ENCODE measurements at places on chromosomes 13 and 19.

- peak; percentile 64 for DNase-seq
Measured at GRCh38 chr19:35142606-35143230, 337 bp upstream of the FXYD7 start.

DNA sequence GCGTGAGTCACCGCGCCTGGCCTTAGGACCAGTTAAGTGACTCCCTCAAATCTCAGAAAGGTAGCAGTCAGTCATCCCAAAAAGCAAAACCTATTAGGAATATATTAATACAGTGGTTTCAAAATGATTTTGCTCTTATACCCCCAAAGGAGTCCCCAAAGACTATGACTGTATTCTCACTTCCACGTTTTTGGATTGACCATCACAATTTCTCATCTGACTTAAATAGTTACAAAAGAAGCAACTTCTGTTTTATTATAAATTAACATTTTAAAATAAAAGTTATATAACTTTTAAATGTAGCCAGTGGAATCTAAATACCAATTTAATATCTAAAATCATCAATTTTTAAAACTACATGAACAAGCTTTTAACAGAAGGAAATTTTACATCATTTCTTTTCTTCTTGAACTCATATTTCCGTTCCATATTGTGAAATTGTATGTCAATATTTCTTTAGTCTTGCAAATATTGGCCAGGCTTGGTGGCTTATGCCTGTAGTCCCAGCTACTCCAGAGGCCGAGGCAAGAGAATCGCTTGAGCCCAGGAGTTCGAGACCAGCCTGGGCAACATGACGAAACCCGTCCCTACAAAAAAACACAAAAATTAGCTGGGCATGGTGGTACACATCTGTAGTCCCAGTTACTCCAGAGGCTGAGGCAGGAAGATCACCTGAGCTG is 1.5 kb upstream of the SPART start:
- DNase-seq = no peak

- DNase-seq = no peak
Measured at GRCh38 chr13:45195421-45195820, 5.4 kb downstream of the KCTD4 start.

GRCh38 chr13:99782669-99783068 is 188.9 kb downstream of the ZIC5 start:
- DNase-seq = no peak

- DNase-seq = no peak
Measured at GRCh38 chr19:31149441-31149941, 199.7 kb downstream of the TSHZ3 start.

Measured in activated CD4-positive, CD25-positive, alpha-beta regulatory T cell (primary cell).